ENCODE measurements at places on chromosomes 4 and X.

DNA sequence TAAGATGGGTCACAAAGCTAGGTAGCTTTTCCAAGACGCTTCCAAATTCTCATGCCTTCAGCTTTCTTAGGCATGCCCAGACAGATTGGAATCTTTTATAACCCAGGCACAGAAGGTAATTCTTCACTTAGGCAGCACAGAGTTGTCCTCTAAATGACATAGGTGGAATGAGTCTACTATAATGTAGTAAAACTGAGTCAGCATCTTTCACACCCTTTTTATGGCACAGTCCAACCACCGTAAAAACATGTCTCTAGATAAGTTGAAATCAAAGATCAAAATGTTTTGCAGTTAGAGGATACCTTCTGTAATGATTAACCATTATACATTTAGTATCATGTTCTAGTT, 128.4 kb upstream of the FAT1 start:
- no peak for DNase-seq

GRCh38 chr4:25144870-25145481, 15.3 kb downstream of the SEPSECS start:
- no peak for DNase-seq

DNA sequence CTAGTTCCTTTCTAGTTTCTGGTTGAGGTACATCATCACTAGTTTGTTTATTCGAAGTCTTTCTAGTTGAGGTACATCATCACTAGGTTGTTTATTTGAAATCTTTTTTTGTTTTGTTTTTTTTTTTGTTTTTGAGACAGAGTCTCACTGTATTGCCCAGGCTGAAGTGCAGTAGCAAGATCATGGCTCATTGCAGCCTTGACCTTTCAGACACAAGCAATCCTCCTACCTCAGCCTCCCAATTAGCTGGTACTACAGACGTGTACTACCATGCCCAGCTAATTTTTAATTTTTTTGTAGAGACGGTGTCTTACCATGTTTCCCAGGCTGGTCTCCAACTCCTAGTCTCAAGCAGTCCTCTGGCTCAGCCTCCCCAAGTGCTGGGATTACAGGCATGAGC, 54.9 kb downstream of the CEP135 start:
- no peak for DNase-seq

DNA sequence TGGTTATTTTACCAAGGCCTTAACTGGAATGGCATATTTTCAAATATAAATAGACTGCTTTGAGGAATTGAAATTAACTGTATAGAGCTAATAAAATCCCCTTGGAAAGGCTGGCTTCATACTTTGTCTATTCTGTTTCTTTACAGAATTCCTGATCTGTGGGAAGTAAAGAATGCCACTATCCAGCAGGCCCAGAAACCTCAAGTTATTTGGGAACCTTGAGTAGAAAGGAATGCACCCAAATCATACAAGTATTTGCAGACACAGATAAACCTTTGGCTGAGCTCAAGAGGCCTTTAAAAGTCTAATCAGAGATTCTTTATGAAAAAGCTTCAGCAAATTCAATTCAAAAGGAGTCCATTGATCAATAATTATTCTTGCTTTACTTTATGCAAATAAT, 975.7 kb upstream of the PABPC4L start:
- no peak for DNase-seq

GRCh38 chrX:2962381-2962780, 33.2 kb upstream of the ARSD start:
- no peak for DNase-seq

GRCh38 chrX:115147220-115147619, 42.0 kb upstream of the RBMXL3 start:
- DNase-seq, result no peak

GRCh38 chr4:102322736-102323135, 22.5 kb downstream of the SLC39A8 start:
- DNase-seq, result no peak

- no peak for DNase-seq
Measured at GRCh38 chr4:89275587-89275986, 32.0 kb downstream of the GPRIN3 start.

DNA sequence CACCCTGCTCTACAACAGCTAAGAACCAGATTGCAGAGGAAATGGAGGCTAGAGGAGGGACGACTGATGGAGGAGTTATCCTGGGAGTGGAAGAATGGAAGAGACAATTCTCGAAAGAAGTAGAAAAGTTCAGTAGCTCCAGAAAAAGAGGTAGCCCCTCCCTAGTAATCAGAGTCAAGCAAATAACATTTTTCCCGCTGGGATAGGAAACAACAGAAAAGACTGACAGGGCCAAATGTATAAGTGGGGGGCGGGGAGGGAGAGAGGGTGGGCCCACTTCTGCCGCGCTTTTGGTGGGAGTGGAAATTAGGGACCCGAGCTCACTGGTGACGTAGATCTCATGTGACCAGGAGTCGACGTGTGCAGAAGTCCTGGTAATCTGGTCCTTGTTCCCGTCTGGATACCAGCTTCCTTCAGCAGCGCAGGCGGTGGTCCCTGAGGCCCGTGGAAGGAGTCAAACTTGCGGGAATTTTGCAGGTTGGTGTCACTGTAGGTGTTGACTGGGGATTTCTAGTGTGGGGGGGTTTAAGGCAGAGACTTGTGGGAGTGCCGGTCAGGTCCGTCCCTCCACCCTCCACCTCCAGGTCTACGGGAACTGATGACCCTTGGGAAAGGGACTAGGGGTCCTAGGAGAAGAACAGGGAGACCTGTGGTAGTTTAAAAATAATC, at the start of gene TCEAL9:
TCEAL9 (plus strand) TSS at position 377 of the 669 bp plus-strand sequence. CDS start 1,179 bp downstream, outside the sequence.
- DNase-seq, result no peak

GRCh38 chr4:23060776-23061175, 368.0 kb downstream of the GBA3 start:
- DNase-seq, result no peak

- DNase-seq, result no peak
Measured at GRCh38 chrX:2862404-2862803, 33.7 kb downstream of the GYG2 start.

DNA sequence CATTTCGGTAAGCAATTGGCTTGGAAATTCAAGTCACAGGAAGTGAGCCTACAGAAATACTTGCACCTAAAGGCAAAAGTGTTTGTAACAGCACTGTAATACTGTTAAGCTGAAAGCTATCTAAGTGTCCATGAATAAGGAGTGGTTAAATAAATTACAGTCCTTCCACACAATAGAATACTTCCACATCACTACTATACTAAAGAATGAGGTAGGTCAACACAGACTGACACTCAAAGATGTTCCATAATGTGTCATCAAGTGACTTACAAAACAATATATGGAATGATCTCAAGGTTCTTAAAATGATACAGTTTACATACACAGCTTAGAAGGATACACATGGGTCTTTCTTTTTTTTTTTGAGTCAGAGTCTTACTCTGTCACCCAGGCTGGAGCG, 27.0 kb downstream of the SLC10A6 start:
- DNase-seq, result no peak

GRCh38 chr4:133157460-133158160, 8.5 kb downstream of the PCDH10 start:
- DNase-seq, result no peak

- no peak for DNase-seq
Measured at GRCh38 chrX:17021851-17022604, 75.6 kb downstream of the REPS2 start.

DNA sequence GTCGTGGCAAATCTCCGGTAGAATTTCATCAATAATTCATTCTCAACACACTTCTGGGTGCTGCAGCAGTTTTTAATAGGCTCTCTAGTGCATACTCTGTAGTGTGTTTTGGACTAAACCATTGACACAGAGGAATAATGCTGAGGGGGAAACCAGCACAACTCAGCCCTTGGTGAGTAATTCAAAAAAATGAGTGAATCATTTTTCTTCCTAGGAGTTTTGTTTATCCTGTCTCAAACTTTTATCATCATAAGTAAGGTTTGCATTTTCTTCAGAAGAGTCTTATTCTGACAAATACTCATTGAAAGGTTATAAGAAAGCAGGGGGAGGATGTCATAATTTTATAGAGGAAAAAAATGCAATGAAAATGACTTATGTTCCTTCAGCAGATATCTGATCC, 2542.7 kb downstream of the PCDH7 start:
- DNase-seq, result no peak

- DNase-seq, result no peak
Measured at GRCh38 chrX:78725287-78725686, 22.2 kb upstream of the LPAR4 start.

DNA sequence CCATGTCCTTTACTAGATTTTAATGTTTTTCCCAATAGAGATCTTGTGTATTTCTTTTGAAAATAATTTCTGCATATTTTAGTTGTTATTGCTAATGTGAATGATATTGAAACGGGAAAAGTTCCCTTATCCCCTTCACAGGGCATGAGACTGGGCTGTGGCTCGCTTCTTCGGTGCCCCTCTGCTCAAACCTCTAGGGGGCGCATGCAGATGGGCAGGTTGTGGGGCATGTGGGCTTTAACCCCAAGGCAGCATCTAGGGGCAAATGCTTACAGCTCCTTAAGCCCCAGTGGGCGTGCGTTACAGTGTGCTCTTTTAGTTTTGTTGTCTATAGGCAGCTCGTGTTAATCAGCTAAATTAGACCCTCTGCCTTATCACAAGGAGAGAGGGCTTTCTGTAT, 194.7 kb downstream of the OPHN1 start:
- no peak for DNase-seq

- no peak for DNase-seq
Measured at GRCh38 chr4:187504974-187505797, 490.4 kb upstream of the ZFP42 start.

GRCh38 chrX:106698693-106699092, 27.8 kb upstream of the RNF128 start:
- no peak for DNase-seq

Data from T-helper 1 cell (primary cell).